Activated CD4-positive, alpha-beta T cell treated with anti-CD3 and anti-CD28 coated beads for 36 hours (primary cell): ENCODE measurements at places on chromosomes 5 and 9.

DNA sequence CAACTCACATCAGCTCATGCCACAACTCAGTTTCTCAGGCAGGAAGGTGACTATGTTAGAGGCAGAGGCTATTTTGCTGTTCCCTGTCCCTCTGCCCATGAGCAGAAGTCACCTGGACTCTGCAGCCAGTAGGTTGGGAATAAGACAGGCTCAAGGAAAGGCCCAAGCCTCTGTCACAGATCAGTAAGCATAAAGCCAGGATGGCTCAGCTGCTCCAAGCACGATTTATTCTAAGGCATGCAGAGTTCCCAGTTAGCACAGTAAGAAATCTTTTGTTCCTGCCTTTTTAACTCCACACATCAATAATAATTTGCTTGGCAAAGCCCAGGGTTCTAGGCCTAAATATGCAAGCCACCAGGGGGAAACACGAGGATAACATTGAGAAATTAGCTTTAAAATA lies 249.0 kb upstream of the ADRA1B start:
- DNase-seq, result no peak

DNA sequence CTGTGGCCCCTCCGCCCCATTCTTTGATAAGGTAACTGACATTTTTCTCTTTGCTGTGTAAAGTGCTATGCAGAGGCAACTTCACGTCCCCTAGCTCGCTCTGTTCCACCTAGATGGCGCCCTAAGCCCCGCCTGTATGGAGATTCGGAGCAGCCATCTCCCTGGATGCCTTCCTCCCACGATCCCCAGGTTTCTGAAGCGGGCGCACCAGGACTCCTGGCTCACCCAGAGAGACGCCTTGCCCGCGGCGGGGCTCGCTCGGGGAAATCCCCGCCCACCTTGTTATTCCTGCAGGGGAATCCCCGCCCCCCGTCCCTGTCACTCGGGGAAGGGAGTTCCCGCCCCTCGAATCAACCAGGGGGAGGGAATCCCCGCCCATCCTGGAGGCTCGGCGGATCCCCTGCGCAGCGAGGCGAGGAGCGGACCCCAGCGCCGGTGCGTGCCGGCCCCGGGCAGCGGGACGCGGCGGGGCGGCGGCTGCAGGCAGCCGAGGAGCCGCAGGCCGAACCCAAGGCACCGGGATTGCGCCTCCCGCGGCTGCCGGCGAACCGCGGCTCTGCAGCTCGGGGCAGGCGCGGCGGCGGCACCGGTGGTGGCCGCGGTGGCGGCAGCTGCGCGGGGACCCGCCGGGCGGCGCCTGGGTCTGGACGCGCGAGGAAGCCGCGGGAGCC lies at the start of gene PDZD2:
Gene PDZD2 (plus strand): TSS at position 384 of the 671 bp plus-strand sequence.
- DNase-seq, result peak; percentile 82

GRCh38 chr9:120777229-120777628 lies 16.0 kb downstream of the FBXW2 start:
- no peak for DNase-seq

- no peak for DNase-seq
Observed at GRCh38 chr9:112664531-112664930, 53.4 kb downstream of the INIP start.
